GM04503 (cell line): ENCODE measurements at places on chromosomes 6 and 20.

GRCh38 chr6:166911248-166911677 is 45.1 kb downstream of the RNASET2 start:
- no peak for DNase-seq

DNA sequence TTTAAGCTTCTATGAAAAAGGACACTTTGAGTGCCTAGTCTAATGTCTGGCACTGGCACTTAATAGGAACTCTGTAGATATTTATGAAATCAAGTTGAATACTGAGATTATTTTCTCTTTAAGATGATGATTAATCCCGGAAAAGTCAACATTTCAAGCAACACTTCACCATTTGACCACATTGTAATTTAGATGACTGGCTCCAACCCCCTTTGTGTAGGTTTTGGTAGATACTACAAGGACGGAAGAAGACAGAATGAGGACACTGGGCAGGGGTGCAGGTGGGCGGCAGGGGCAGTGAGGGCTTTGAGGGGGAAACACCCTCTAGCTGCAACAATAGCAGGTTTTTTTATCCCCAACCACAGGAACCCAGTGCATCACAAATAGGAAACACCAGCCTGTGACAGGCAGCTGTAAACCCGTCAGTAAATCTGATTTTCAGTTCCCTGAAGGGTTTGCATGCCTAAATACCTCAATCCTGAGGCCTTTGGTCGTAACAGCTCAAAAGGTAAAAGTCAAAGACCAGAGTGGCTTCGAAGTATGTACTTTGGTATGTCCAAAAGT is 4.6 kb downstream of the DTNBP1 start:
- no peak for DNase-seq

- no peak for DNase-seq
These were observed 3.6 kb upstream of the PRL start for GRCh38 chr6:22300273-22300998.

DNA sequence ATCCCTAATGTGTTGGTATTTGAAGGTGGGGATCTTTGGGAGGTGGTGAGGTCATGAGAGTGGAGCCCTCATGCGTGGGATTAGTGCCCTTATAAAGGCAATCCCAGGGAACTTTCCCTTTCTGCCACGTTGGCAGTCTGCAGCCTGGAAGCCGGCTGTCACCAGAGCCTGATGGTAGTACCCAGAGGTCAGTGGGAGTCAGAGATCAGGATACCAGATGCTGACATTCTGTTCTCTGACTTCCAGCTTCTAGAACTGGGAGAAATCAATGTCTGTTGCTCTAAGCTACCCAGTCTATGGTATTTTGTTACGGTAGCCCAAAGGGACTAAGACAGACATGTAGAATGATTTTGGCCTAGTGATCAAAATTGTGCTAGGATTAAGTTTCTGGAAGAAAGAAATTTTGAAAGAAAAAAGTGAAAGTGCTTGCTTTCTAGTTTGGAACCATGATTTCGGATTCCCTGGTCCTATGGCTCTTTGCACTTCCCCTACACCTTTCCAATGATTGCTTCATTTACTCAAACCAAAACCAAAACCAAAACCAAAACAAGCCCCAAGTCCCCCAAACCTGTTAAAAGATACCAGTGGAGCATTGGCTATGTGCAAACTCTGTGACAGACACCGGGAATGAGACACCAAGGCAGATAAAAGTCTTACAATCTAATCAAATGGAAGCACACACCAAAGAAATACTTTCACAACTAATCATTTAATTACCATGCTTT is 173.7 kb upstream of the ZNF217 start:
- no peak for DNase-seq

GRCh38 chr6:121549736-121550135 is 114.3 kb downstream of the GJA1 start:
- peak; percentile 59 for DNase-seq

DNA sequence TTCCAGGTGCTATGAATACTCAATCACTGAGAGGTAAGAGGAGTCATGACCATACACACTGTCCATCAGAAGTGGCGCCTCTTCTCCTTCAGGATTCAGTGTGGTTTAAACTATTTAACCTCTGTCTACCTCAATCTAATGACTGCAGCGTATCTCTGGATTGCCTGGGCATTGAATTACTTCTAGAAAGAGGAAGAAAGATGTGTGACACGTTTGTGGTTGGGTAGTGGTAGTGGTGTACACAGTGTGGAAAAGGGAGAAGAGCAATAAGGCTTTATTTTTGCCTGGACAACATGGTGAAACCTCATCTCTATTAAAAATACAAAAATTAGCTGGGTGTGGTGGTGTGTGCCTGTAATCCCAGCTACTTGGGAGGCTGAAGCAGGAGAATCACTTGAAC is 38.0 kb upstream of the ECHDC1 start:
- DNase-seq = no peak
